Activated CD8-positive, alpha-beta T cell treated with anti-CD3 and anti-CD28 coated beads, Interleukin-2, amount 10 ng/mL, durations not matched to agents 7 days and 5 days (primary cell): ENCODE measurements at places on chromosomes 11 and 22.

GRCh38 chr22:38017272-38017920, 33.0 kb upstream of the SOX10 start:
- DNase-seq = no peak

DNA sequence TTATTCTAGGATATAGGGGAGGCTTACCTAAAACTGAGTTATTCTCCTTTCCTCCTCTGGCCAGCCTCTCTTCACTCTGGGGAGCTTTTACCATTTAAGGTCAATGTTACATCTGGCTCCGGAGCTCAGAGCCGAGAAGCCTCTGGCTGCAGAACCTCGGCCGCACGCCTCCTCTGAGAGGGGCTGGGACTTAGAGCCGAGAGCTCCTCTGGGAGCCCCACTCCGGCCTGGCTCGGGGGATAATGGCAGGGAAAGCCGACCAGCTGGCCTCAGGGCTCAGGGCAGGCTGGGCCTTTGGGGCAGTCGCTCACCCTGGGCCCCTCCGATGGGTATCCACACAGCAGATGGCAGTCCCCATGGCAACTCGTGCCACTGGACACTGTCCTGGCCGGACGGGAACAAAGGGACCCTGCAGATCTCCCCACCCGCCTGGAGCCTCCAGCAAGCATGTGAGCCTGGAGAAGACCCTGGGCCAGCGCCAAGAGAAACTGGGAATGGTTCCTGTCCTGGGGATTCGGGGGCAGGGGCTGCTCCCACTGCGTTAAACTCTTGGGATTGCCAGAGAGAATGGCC, at the start of gene IRAG1:
IRAG1 (minus strand) TSS at position 247 of the 573 bp plus-strand sequence; CDS start at position 94, 153 bp downstream.
- DNase-seq = no peak

GRCh38 chr11:35820614-35821013, 123.2 kb upstream of the LDLRAD3 start:
- no peak for DNase-seq

DNA sequence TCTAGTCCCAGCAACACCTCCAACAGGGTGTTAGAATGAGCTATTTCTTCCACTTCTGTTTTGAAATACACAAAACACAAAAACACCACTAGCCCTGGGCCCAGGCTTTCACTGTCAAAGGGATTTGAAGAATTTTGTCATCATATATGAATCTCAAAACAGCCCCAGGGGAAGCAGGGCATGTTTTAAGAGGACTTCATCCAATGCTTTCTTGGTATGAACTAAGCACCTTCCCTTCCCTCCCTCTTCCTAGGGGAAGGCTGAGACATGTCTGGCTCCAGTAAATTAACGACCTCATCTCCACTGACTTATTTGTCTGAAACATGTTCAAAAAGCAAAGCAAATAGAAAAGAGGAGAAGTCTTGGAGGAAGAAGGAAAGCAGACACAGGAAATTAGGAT, 75.7 kb upstream of the INCENP start:
- DNase-seq = no peak

- DNase-seq = no peak
These were observed 8.3 kb upstream of the SORL1 start for GRCh38 chr11:121443688-121444275.

- DNase-seq = no peak
These were observed 16.3 kb upstream of the TMEM191C start for GRCh38 chr22:21450858-21451353.

- no peak for DNase-seq
These were observed 29.4 kb upstream of the CTTN start for GRCh38 chr11:70368961-70369360.
